ENCODE measurements at places on chromosomes 1 and 21.

- DNase-seq, result no peak
Observed at GRCh38 chr1:5507340-5507739, 484.9 kb downstream of the NPHP4 start.

DNA sequence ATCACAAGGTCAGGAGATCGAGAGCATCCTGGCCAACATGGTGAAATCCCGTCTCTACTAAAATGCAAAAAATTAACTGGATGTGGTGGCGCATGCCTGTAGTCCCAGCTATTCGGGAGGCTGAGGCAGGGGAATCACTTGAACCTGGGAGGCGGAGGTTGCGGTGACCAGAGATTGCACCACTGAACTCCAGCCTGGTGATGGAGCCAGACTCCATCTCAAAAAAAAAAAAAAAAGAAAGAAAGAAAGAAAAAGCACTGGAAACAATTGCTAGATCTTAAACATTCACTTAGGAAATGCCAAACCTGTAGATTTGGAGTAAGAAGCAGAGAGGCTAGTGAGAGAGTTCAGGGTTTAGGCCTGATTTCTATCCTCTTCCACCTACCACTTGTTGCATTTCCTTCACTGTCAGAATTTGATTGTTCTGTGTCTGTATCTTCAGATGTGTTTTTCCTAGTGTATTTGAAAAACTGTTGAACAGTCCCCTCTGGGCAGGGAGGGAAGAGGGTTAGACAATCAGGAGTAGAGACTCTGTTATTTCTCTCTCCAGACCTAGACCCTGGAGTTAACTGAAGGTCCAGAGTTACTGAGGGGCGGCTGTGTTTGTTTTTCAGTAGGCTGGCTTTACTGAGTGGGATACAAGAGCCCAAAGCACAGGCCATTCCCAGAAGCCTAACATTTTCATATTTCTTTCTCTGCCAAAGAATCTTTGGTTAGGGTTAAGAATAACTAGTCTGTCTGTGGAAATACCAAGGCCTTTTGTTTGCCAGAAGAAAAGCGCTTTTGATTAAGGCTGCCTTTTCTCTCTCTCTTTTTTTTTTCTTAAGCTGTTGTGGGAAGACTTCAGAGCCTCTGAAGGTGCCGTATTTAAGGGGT lies 31.1 kb upstream of the MACF1 start:
- DNase-seq, result no peak

- DNase-seq, result no peak
Observed at GRCh38 chr1:245583575-245584330, 429.0 kb downstream of the KIF26B start.

- no peak for DNase-seq
Observed at GRCh38 chr21:38721055-38721454, 84.7 kb upstream of the ETS2 start.

GRCh38 chr1:47708019-47708535 lies 270.2 kb downstream of the FOXD2 start:
- DNase-seq, result no peak

DNA sequence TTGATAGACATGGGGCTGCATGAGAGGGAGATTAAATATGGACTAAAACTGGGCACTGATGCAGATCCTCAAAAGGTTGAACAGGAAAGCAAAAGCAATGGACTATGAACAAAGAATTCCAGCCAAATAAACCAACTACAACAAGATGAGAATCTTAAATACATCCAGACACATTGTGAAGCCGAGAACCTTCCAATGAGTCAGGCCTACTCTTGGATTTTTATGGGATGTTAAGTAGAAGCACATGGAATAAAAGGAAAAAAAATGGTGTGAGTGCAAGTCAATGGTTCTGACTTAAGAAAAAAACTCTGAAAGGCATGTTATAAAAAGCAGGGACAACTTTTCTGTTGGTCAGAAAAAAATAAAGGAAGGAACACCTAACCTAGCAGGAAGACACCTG lies 227.2 kb downstream of the DPYD start:
- no peak for DNase-seq

DNA sequence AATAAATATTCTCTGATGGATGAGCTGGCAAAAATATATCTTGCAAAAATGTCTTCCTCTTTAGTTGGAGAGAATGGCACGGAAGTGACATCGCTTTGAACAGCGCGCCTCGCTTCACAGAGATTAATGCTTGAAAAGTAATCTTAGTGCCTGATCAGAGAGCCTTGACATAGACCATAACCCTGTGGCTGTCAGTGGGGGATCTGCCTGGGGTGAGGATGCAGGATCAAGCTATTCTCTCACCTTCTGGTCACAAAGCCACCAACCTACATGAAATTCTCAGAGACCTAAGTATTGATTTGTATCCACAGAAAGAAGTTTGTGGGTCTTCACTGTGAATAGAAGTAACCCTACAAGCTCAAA lies 492.6 kb downstream of the LMO4 start:
- DNase-seq, result no peak

DNA sequence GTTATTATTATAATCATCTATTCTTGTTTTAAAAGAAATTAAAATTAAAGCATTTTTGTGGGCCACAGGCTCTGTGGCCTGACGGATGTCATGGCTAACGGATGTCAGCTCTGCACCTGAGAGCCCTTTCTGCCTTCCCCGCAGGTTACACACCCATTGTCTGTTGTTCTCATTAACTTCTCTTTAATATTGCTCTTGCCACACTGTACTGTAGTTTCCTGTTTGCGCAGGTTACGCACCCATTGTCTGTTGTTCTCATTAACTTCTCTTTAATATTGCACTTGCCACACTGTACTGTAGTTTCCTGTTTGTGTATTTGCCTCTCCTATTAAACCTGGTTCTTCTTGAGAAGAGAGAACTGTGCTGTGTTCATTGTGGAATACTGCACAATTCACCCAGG lies 294.4 kb upstream of the PLXNA2 start:
- no peak for DNase-seq

DNA sequence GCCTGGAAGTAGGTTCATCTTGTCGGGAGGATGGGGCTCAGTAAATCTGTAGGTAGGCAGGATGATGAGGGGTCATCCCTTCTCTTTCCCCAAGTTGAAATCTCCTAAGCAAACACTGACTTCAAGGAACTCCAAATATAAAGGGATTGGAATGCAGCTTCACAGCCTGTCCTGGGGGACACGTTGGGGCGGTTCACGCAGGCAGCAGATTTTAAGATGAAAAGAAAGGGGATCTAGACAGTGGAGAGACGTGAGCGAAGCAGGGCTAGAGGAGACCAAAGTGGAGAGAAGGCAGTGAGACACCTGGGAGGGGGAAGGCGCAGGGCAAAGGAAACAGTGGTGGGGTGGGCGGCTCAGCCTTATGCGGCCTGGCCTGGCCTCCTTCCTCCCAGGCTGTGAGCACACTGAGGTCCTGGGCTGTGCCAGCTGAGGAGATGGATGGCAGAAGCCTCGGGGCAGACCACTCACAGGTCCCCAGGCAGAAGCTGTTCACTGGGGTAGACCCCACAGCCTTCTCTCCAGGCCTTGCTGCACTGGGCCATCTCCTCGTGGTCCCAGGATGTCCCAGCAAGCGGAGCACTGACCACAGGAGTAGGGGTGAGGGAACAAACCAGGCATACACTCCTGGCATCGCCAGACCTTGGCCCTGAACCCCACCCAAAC lies 51.7 kb downstream of the TOR1AIP2 start:
- no peak for DNase-seq

GRCh38 chr1:21317035-21317689 lies 26.9 kb upstream of the ECE1 start:
- no peak for DNase-seq

DNA sequence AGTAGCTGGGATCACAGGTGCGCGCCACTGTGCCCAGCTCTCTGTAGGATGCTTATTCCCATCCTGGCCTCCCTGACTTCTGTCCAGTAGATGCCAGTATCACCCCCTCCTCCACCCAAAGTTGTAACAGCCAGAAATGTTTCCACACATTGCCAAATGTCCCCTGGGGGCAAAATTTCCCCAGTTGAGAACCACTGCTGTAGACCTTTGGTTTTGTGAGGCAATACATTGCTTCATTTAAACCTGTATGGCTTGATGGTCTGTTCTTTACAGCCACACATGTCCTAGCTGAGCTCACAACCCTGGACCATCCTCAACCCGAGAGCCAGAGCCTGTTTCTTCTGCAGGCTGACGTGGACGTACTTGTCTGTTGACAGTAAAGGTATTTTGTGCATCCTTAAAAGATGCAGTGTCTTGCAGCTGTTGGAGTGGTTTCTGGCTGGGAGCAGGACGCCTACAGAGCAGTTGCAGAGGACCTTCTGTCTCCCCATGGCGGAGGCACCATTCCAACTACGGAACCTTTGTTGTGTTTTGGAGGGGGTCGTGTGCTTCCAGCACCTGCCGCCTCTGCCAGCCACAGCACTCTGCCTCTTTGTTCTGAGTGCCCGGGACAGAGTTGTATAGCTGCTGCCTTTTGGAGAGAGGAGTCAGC lies 26.6 kb downstream of the DOP1B start:
- DNase-seq, result no peak

GRCh38 chr1:7810395-7810794 lies 26.3 kb downstream of the PER3 start:
- no peak for DNase-seq

- no peak for DNase-seq
Observed at GRCh38 chr1:241825581-241825980, 22.4 kb upstream of the EXO1 start.

GRCh38 chr1:57254022-57254421 lies 169.8 kb downstream of the DAB1 start:
- no peak for DNase-seq

GRCh38 chr1:170049176-170049800 lies 25.2 kb downstream of the KIFAP3 start:
- no peak for DNase-seq

DNA sequence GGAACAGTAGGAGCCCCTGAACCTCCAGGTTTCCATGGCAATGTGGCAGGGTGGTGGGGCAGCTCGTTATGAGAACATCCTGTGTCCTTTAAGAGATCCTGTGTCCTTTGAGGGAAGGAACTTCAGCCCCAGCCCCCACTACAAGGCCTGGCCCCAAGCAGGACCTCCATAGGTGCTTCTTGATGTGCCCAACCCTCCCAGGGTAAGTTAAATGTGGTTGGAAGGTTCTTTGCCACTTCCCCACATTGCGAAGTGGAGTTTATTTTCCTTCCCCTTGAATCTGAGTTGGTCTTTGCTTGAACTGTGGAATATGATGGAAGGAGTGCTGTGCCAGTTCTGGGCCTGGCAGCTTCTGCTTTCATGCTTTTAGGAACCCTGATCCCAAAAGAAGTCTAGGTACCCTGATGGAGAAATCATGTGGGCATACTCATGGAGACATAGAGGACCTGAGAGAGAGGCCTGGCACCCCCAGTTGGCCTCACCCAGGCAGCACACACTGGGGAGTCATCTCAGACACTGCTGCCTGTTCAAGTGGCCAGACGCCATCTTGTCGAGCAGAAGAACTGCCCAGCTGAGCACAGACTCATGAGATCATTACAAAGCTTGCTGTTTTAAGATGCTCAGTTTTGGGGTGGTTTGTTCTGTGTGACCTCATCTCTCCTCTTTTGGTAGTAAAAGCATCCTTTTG lies 44.1 kb upstream of the ACTL8 start:
- no peak for DNase-seq

GRCh38 chr1:161209790-161210409 lies 5.2 kb upstream of the FCER1G start:
- DNase-seq, result no peak

- no peak for DNase-seq
Observed at GRCh38 chr1:211643324-211644212, 31.9 kb downstream of the NEK2 start.

GRCh38 chr1:231084353-231084752 lies 44.3 kb upstream of the FAM89A start:
- DNase-seq, result no peak

- no peak for DNase-seq
Observed at GRCh38 chr1:81598623-81599022, 202.1 kb upstream of the ADGRL2 start.

DNA sequence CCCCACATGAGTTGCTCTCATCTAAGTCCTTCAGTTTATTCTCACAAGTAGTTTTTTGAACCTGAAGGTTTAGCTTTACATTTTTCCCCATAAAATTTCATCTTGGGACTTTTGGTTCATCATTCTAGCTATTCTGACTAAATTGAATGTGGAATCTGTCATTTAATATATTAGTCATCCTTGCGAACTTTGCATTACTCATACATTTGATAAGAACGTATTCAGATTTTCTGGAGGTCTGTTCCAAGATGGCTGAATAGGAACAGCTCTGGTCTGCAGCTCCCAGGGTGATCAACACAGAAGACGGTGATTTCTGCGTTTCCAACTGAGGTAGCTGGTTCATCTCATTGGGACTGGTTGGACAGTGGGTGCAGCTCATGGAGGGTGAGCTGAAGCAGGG lies 59.8 kb upstream of the CSF1 start:
- DNase-seq, result no peak

- DNase-seq, result no peak
Observed at GRCh38 chr1:198122693-198123092, 34.1 kb upstream of the NEK7 start.

GRCh38 chr1:244869364-244869827 lies 5.1 kb upstream of the HNRNPU start:
- no peak for DNase-seq

DNA sequence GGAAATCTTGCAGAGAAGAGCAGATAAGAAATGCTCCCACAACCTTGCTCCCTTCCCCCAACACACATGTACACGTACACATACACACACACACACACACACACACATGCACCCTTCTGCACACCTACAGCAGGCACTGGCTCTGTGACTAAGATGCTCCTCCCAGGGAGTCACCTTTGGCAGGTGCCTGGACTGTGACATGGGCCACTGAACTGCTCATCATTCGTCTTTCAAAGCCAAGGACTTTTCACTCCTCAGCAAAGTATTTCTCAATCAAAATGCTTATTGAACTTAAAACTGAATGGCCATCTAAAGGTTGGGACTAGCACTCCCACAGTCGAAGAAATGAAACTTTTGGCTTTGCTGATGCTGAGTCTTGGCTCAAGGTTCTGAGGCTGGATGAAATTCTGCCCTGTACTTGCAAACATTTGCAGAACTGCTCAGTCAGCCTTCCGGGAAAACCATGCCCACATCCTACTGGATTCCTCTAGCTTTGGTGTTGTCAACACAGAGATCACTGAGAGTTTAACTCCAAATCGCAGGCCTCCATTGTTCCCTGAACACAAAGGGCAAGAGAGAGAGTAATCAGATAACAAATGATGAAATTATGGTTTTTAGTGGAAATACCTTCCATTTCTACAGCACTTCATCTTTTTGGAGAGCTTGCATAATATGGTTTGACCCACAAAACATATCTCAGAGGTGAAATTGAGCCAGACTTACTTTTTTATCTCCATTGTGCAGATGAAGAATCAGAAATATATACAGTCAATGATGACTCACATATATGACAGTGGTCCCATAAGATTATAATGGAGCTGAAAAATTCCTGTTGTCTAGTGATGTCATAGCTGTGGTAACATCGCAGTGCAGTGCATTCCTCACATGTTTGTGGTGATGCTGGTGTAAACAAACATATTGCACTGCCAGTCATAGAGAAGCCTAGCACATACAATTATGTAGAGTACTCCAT lies 72.4 kb upstream of the BCAR3 start:
- DNase-seq, result no peak

GRCh38 chr1:30286241-30286987 lies 437.0 kb downstream of the MATN1 start:
- DNase-seq, result no peak

GRCh38 chr1:163668472-163668871 lies 346.7 kb downstream of the NUF2 start:
- DNase-seq, result no peak

GRCh38 chr21:16145479-16145878 lies 415.7 kb downstream of the USP25 start:
- no peak for DNase-seq

Measured in SIG-M5 (cell line).